ENCODE measurements at places on chromosomes 3 and 15.

DNA sequence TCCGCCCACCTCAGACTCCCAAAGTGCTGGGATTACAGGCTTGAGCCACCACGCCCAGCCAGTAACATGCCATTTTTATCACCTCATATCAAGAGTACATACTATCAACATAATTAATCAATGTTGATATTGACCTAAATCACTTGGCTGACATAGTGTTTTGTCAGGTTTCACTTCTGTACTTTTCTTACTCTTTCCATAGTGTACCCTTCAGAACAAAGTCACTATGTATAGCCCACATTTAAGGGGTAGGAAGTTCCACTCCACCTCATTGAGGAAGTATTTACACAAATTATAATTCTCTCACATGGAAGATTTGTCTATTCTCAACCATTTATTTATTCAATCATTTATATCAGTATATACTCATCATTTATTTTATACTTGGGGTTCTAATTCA is 145.2 kb downstream of the STAG1 start:
- no peak overlapping the region for H3K27ac ChIP-seq
- no peaks in the 10 kb centered on the region for H3K27me3 ChIP-seq
- H3K36me3 ChIP-seq = no peaks in the 10 kb centered on the region
- no peak overlapping the region for H3K4me3 ChIP-seq
- H3K4me1 ChIP-seq = no peaks in the 10 kb centered on the region

- H3K27me3 ChIP-seq = no peaks in the 10 kb centered on the region
- H3K4me1 ChIP-seq = no peaks in the 10 kb centered on the region
- no peak overlapping the region for H3K27ac ChIP-seq
- H3K36me3 ChIP-seq = no peaks in the 10 kb centered on the region
- H3K4me3 ChIP-seq = no peak overlapping the region
Observed at GRCh38 chr3:55585856-55586255, 98.8 kb upstream of the WNT5A start.

GRCh38 chr15:43930556-43930955 is 103.8 kb downstream of the WDR76 start:
- no peak overlapping the region for H3K4me3 ChIP-seq
- no peaks in the 10 kb centered on the region for H3K36me3 ChIP-seq
- H3K27me3 ChIP-seq = no peaks in the 10 kb centered on the region
- DNase-seq = peak; percentile 27
- H3K27ac ChIP-seq = no peak overlapping the region

- H3K4me3 ChIP-seq = no peak overlapping the region
- no peaks in the 10 kb centered on the region for H3K36me3 ChIP-seq
- H3K27ac ChIP-seq = no peak overlapping the region
- no peaks in the 10 kb centered on the region for H3K4me1 ChIP-seq
- H3K27me3 ChIP-seq = no peaks in the 10 kb centered on the region
Observed at GRCh38 chr3:7410782-7411181, 549.9 kb downstream of the GRM7 start.

- DNase-seq = no peak
- H3K27me3 ChIP-seq = peaks cover under 1% of the 10 kb centered on the region
- H3K4me3 ChIP-seq = no peak overlapping the region
- H3K36me3 ChIP-seq = no peaks in the 10 kb centered on the region
Observed at GRCh38 chr15:93165734-93166470, 76.9 kb upstream of the RGMA start.

DNA sequence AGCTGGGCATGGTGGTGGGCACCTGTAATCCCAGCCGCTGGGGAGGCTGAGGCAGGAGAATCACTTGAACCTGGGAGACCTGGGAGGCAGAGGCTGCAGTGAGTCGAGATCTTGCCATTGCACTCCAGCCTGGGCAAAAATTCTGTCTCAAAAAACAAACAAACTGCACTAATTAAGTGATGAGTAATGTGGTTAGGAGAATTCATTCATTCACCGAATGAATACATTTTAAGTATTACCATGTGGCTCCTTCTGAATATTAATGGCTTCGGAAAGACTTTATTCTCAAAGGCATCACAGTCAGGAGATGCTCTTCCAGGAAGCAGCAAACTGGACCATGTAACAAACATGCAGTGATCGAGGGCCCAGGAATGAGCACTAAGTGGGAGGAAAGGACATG is 23.6 kb downstream of the SPTSSB start:
- no peak overlapping the region for H3K27ac ChIP-seq
- no peaks in the 10 kb centered on the region for H3K27me3 ChIP-seq
- no peaks in the 10 kb centered on the region for H3K36me3 ChIP-seq
- H3K4me1 ChIP-seq = no peaks in the 10 kb centered on the region
- no peak overlapping the region for H3K4me3 ChIP-seq
- DNase-seq = no peak

- H3K4me3 ChIP-seq = no peak overlapping the region
- H3K36me3 ChIP-seq = no peaks in the 10 kb centered on the region
- no peak for DNase-seq
- no peaks in the 10 kb centered on the region for H3K4me1 ChIP-seq
- no peak overlapping the region for H3K27ac ChIP-seq
Observed at GRCh38 chr15:41476416-41477048, 17.1 kb upstream of the ITPKA start.

DNA sequence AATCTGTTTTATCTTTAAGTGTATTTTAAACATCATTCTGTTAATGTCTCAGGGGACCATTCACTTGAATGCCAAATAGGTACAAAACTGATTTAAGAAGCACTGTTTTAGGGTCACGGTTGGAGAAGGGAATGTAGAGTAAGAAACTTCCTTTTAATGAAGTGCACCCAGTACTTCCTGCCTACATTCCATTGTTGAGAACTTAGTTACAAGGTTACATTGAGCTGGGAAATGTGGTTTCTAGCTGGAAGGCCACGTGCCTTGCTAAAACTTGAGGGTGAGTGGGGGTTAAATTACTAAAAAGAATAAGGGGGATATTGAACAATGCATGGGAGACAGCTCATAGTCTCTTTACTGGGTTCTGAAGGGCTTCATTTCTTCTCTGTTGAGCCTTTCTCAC is 78.3 kb upstream of the TBC1D5 start:
- DNase-seq = no peak
- H3K27me3 ChIP-seq = no peaks in the 10 kb centered on the region
- no peaks in the 10 kb centered on the region for H3K36me3 ChIP-seq
- peaks cover 5% of the 10 kb centered on the region for H3K4me1 ChIP-seq
- H3K4me3 ChIP-seq = no peak overlapping the region

DNA sequence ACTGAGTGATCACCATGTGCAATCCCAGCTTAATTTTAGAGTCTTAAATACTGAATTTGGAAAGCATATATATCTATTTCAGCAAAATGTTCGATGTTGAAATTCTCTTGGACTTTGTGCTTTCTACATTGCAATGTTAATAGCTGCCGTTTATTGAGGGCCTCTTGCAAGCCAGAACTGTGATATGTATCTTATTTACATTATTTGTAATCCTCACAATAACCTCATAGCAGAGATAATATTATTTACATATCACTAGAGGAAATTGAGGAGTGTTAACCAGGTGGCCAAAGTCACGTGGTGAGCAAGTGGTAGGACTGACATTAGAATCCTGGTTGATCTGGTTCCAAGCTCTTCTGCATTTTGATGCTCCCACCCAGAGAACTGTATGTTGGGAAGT is 254.1 kb downstream of the SLC9A9 start:
- peak overlapping the region; percentile 17 for H3K27ac ChIP-seq
- no peaks in the 10 kb centered on the region for H3K27me3 ChIP-seq
- peak; percentile 51 for DNase-seq
- no peaks in the 10 kb centered on the region for H3K36me3 ChIP-seq

DNA sequence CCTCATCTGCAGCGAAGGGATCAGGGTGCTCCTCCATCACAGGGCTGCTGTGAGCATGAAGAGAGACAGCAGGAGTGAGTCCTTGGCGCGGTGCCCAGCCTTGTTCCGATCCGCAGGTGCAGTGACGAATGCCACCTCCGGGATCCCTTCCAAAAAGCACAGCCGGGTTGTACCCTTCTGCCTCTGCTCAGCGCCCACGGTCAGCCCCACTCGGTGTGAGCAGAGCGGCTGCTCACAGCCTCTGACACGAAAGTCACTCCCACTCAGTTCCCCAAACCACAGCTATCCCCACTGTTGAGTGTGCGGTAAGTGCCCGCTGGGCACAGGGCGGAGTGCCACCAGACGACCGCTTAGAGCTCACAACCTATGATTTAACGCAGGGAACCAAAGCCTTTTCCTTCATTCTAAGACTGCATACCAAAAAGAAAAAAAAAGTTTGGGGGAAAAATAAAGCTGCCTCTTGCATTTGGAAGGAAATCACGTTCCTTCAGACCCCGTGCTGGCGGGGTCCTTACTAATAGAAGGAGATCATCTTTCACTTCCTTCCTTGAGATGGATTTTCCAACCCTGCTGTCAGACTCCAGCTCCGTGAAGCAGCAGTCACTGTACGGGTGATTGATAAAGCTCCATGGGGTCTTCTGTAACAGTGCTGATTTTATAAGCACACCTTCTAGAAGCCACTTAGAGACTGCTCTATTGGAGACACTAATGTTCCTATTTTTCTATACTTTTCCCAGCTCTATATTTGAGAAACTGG is 34.7 kb upstream of the TUBGCP5 start:
- no peaks in the 10 kb centered on the region for H3K36me3 ChIP-seq
- no peak overlapping the region for H3K27ac ChIP-seq
- no peak overlapping the region for H3K4me3 ChIP-seq
- DNase-seq = peak; percentile 14
- H3K4me1 ChIP-seq = no peaks in the 10 kb centered on the region
- H3K27me3 ChIP-seq = peaks cover 23% of the 10 kb centered on the region

DNA sequence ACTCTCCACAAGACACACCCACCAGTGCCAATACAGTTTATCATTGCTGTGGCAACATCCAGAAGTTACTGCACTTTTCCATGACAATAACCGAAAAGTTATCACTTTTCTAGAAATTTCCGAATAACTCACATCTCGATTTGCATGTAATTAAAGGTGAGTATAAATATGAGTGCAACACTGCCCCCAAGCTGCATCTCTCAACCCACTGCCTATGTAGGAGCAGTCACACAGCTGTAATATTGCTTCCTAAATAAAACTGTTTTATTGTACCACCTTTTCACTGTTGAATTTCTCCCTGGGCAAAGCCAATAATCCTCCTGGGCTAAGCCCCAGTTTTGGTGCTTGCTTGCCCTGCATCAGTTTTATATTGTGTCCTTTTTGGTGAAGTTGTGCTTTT is 601.0 kb upstream of the EPHA6 start:
- DNase-seq = no peak
- no peaks in the 10 kb centered on the region for H3K36me3 ChIP-seq
- H3K4me1 ChIP-seq = no peaks in the 10 kb centered on the region
- no peaks in the 10 kb centered on the region for H3K27me3 ChIP-seq
- no peak overlapping the region for H3K27ac ChIP-seq

GRCh38 chr3:178990293-178990692 is 81.3 kb downstream of the ZMAT3 start:
- H3K4me1 ChIP-seq = no peaks in the 10 kb centered on the region
- H3K36me3 ChIP-seq = no peaks in the 10 kb centered on the region
- DNase-seq = no peak

GRCh38 chr3:125151916-125152315 is 60.6 kb downstream of the SLC12A8 start:
- H3K27ac ChIP-seq = no peak overlapping the region
- H3K36me3 ChIP-seq = no peaks in the 10 kb centered on the region
- no peak for DNase-seq
- no peaks in the 10 kb centered on the region for H3K27me3 ChIP-seq
- peaks cover 11% of the 10 kb centered on the region for H3K4me1 ChIP-seq

- no peaks in the 10 kb centered on the region for H3K36me3 ChIP-seq
- no peaks in the 10 kb centered on the region for H3K4me1 ChIP-seq
- H3K4me3 ChIP-seq = no peak overlapping the region
- no peaks in the 10 kb centered on the region for H3K27me3 ChIP-seq
Observed at GRCh38 chr3:2978977-2979732, 131.0 kb downstream of the IL5RA start.

DNA sequence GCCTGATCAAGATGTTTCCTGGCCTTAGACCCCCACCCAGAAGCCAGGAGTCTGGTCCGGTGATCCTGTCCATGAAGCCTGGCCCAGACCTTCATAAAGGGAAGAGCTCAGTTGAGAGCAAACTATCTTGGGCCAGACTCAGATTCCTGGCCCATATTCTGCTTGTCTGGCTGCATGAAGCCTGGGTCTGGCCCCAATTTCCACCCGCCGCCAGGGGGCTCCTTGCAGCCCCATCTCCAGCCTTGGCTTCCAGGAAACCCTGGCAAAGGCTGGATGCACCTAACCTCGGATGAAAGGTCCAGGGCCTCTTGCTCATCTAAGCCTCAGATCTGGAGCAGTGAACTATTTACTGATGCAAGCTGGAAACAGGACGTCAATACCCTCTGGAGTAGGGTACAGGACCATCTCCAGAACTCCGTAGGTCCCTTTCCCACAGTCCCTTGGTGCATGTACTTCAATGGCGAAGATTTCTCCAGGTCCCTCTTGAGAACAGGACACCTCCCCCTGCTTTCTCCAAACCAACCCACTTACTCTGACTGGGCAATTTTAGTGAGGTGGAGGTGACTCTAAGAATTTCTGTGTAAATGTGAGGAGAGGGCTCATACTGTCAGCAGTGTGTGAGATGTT is 5.6 kb downstream of the FOXL2 start:
- H3K36me3 ChIP-seq = no peaks in the 10 kb centered on the region
- H3K4me1 ChIP-seq = peaks cover 43% of the 10 kb centered on the region
- H3K4me3 ChIP-seq = no peak overlapping the region
- DNase-seq = peak; percentile 54
- H3K27me3 ChIP-seq = peaks cover 100% of the 10 kb centered on the region

DNA sequence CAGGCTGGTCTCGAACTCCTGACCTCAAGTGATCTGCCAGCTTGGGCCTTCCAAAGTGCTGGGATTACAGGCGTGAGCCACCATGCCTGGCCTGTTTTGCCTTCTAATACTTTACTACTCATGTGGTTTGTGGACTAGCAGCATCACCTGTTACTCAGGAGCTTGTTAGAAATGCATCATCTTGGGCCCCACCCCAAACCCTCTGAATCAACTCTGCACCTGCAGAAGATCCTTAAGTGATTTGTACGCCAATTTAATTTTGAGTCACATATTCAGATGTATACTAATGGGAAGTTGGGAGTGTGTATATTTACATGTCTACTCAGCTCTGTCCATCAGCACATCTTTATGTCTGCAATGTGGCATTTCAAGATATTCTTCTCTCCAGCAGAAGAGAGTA is 6.1 kb downstream of the TBC1D21 start:
- H3K27ac ChIP-seq = no peak overlapping the region
- DNase-seq = no peak

DNA sequence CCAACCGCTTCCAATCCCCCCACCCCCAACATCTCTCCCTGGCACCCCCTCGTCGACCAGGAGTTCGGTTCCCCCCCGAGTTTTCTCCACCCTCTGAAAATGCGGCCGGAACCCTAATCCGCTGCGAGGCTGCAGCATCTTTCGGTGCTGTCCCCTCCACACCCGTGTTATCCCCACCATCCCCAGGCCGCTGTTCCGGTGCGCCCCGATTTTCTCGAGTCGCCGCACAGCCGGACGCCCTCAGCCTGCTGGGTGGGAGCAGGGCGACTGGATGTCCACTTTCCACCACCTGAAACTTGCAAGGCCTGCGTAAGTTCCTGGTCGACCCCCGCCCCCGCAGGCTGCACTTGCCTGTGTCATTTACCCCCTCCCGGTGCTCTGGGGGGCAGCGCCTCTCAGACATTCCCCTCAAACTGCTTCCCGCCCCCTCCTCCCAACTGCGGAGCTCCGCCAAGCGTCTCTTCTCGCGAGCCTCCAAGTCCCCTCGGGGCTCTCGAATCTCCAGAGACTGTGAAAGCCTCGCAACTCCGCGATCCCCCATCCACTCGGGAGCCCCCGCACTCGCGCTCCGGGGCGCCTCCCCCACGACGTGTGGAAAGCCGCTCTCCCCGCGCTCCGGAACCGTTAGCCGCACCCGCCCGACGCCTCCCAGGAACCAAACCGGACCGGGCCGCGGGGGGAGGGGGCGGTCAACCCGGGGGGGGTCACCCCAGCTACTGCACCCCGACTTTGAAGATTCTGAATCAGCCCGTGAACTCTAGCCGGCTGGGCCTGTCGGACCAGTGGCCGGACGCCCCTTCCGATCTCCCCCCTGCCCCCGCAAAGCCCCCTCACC is 566 bp downstream of the ETV5 start:
- peaks cover 24% of the 10 kb centered on the region for H3K4me1 ChIP-seq
- no peak for DNase-seq
- no peaks in the 10 kb centered on the region for H3K36me3 ChIP-seq
- peaks cover 71% of the 10 kb centered on the region for H3K27me3 ChIP-seq
- peak overlapping the region; percentile 83 for H3K27ac ChIP-seq

Measured in transverse colon (tissue), 4 donors.